Activated B cell treated with CpG ODN at 0.5 μM for 24 hours (primary cell): ENCODE measurements at places on chromosomes 1 and 21.

DNA sequence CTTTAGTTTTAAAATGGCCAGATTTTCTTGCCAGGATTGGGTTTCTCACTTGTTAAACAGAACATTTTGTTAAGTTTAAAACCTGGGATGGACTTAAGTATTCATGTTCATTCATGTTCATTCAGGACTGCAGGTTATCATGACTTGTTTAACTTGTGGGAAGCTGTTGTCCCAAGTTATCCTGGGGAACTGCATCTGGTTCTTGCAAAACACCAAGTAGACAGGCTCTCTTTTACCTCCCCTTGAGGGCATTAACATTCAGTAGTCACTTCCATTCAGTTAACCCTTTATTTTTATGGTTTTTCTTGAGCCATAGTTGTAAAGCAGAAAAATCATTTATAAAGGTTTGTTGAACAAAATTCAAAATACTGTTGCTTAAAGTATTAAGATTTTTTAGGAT lies 8.1 kb downstream of the SOD1 start:
- H3K27ac ChIP-seq, result no peak overlapping the region
- H3K4me1 ChIP-seq, result peaks cover 43% of the 10 kb centered on the region
- no peak overlapping the region for H3K4me3 ChIP-seq
- H3K27me3 ChIP-seq, result no peaks in the 10 kb centered on the region
- DNase-seq, result no peak

- H3K36me3 ChIP-seq, result peaks cover 14% of the 10 kb centered on the region
- DNase-seq, result no peak
- H3K27ac ChIP-seq, result no peak overlapping the region
- H3K4me1 ChIP-seq, result peaks cover 51% of the 10 kb centered on the region
- no peak overlapping the region for H3K4me3 ChIP-seq
Measured at GRCh38 chr1:226949401-226949800, 9.3 kb downstream of the COQ8A start.

GRCh38 chr1:43329995-43330751 lies 7.4 kb upstream of the MPL start:
- no peak for DNase-seq
- no peak overlapping the region for H3K4me3 ChIP-seq
- no peaks in the 10 kb centered on the region for H3K27me3 ChIP-seq
- H3K27ac ChIP-seq, result no peak overlapping the region
- no peaks in the 10 kb centered on the region for H3K4me1 ChIP-seq
- H3K36me3 ChIP-seq, result no peaks in the 10 kb centered on the region

GRCh38 chr1:175089136-175089718 lies 21.6 kb downstream of the TNN start:
- peaks cover 4% of the 10 kb centered on the region for H3K27me3 ChIP-seq
- H3K36me3 ChIP-seq, result no peaks in the 10 kb centered on the region
- no peak for DNase-seq
- H3K27ac ChIP-seq, result no peak overlapping the region

DNA sequence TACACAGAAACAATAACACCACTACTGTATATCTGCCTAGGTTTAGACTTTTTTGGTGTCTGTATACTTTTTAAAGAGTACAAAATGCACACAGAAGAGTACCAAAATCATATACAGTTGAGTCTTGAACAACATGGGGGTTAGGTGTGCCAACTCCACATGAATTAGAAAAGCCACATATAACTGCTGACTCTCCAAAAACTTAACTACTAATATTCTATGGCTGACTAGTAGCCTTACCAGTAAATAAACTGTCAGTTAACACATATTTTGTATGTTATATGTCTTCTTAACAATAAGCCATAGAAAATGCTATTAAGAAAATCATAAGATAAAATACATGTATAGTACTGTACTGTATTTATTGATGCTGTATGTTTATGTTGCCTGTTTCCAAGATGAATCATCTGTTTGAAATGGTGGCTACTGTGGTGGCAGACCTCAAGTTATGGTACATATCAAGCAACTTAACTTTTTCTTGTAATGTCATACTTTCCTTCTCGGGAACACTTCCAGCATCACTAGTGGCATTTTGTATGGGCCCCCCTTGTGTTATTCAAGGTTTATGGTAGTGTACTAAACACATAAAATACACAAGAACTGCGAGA lies 71.2 kb downstream of the LHX4 start:
- no peaks in the 10 kb centered on the region for H3K4me1 ChIP-seq
- no peak overlapping the region for H3K4me3 ChIP-seq
- H3K27me3 ChIP-seq, result no peaks in the 10 kb centered on the region
- H3K27ac ChIP-seq, result no peak overlapping the region
- no peak for DNase-seq

DNA sequence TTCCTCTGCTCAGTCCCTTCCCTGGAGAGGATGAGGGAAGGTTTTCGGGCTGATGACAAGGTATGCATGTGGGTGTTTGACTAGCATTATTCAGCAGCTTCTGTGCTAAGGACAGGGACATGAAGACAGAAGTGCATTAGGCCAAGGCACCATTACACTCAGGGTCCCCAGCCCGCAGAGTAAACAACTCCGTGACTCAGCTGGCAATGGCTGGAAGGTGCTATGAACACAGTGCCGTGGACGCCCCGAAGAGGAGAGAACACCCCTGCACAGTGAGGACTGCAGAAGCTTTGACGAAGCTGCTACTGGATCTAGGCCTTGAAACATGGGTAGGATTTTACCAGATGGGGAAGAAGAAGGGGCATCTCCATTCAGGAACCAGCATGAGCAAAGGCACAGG lies 13.7 kb upstream of the EPS8L3 start:
- DNase-seq, result no peak
- H3K36me3 ChIP-seq, result no peaks in the 10 kb centered on the region
- H3K27ac ChIP-seq, result no peak overlapping the region
- H3K4me1 ChIP-seq, result peaks cover 3% of the 10 kb centered on the region
- H3K27me3 ChIP-seq, result peaks cover 7% of the 10 kb centered on the region
- no peak overlapping the region for H3K4me3 ChIP-seq

- no peaks in the 10 kb centered on the region for H3K27me3 ChIP-seq
- DNase-seq, result no peak
- H3K27ac ChIP-seq, result peak overlapping the region; percentile 69
- H3K4me1 ChIP-seq, result peaks cover 86% of the 10 kb centered on the region
- no peak overlapping the region for H3K4me3 ChIP-seq
Measured at GRCh38 chr1:157691285-157691920, 9.2 kb downstream of the FCRL3 start.

GRCh38 chr1:162292422-162292849 lies 84.2 kb downstream of the SPATA46 start:
- no peak for DNase-seq
- no peaks in the 10 kb centered on the region for H3K4me1 ChIP-seq
- no peak overlapping the region for H3K4me3 ChIP-seq
- H3K36me3 ChIP-seq, result no peaks in the 10 kb centered on the region

GRCh38 chr21:33754481-33754880 lies 112.2 kb downstream of the ITSN1 start:
- no peak for DNase-seq
- no peak overlapping the region for H3K27ac ChIP-seq
- no peak overlapping the region for H3K4me3 ChIP-seq
- no peaks in the 10 kb centered on the region for H3K4me1 ChIP-seq
- peaks cover 4% of the 10 kb centered on the region for H3K27me3 ChIP-seq

GRCh38 chr1:116377541-116378529 lies 4.8 kb downstream of the ATP1A1 start:
- peaks cover 80% of the 10 kb centered on the region for H3K4me1 ChIP-seq
- DNase-seq, result peak; percentile 18
- peak overlapping the region; percentile 78 for H3K4me3 ChIP-seq
- peak overlapping the region; percentile 94 for H3K27ac ChIP-seq
- H3K36me3 ChIP-seq, result peaks cover 12% of the 10 kb centered on the region
- H3K27me3 ChIP-seq, result no peaks in the 10 kb centered on the region

- DNase-seq, result no peak
- H3K36me3 ChIP-seq, result peaks cover 34% of the 10 kb centered on the region
- peaks cover 23% of the 10 kb centered on the region for H3K4me1 ChIP-seq
- no peak overlapping the region for H3K4me3 ChIP-seq
Measured at GRCh38 chr1:226656201-226656600, 82.9 kb downstream of the ITPKB start.

- H3K27me3 ChIP-seq, result no peaks in the 10 kb centered on the region
- no peak for DNase-seq
- no peak overlapping the region for H3K27ac ChIP-seq
- H3K4me3 ChIP-seq, result no peak overlapping the region
- H3K36me3 ChIP-seq, result peaks cover 7% of the 10 kb centered on the region
Measured at GRCh38 chr1:243786531-243786930, 63.5 kb downstream of the AKT3 start.

DNA sequence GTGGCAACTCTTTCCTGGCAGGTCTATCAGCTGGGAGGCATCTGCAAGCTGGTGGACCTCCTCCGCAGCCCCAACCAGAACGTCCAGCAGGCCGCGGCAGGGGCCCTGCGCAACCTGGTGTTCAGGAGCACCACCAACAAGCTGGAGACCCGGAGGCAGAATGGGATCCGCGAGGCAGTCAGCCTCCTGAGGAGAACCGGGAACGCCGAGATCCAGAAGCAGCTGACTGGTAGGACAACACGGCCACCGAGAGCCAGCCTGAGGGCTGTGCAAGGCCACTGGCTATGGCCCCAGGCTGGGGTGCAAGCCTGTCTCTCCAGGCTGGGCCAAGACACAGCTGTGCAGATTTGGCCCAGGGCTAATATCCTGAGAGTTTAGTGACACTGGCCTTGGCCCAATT lies 34.2 kb downstream of the PKP1 start:
- no peaks in the 10 kb centered on the region for H3K36me3 ChIP-seq
- H3K27ac ChIP-seq, result no peak overlapping the region
- DNase-seq, result no peak

DNA sequence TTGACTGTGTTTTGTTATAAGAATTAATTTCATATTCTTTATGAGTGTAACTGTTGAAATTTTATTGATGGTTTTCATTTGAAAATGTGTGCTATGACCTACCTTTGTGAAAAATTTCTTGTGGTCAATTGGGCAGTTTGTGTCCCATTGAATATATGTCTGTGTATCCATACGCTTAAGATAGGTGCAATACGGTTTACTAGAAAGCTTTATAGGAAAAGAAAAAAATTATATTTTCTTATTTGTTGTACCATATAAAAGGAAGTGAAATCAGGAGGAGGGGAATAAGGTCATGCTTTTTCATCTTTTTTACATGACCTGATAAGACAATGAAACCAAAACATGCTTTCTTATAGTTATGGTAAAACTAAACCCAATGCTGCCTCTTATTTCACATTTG lies 807.7 kb downstream of the USP25 start:
- H3K27me3 ChIP-seq, result no peaks in the 10 kb centered on the region
- no peaks in the 10 kb centered on the region for H3K4me1 ChIP-seq
- H3K27ac ChIP-seq, result no peak overlapping the region
- no peak for DNase-seq
- no peaks in the 10 kb centered on the region for H3K36me3 ChIP-seq
- H3K4me3 ChIP-seq, result no peak overlapping the region

DNA sequence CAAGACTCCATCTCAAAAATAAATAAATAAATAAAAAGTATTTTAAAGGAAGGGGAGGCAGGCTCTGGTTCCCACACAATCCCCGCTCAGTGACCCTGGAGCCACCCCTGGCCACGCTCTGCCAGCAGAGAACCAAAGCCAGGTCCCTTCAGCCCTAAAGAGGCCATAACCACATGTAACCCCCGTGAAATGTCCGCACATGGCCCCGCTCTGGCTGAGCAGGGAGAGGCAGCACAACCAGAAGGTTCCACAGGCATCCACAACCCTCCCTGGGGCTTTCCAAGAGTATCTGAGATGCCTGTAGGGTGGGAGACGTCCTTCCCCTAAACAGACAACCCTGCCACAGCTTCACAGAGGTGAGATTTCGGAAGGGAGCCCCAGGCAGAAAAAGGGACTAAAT lies 1.4 kb upstream of the ARF1 start:
- H3K27me3 ChIP-seq, result no peaks in the 10 kb centered on the region
- peaks cover 18% of the 10 kb centered on the region for H3K36me3 ChIP-seq
- peaks cover 35% of the 10 kb centered on the region for H3K4me1 ChIP-seq
- peak overlapping the region; percentile 84 for H3K4me3 ChIP-seq
- no peak for DNase-seq

- peaks cover 3% of the 10 kb centered on the region for H3K27me3 ChIP-seq
- H3K27ac ChIP-seq, result no peak overlapping the region
- no peaks in the 10 kb centered on the region for H3K4me1 ChIP-seq
- no peak for DNase-seq
- no peaks in the 10 kb centered on the region for H3K36me3 ChIP-seq
Measured at GRCh38 chr21:41059871-41060270, 108.1 kb upstream of the BACE2 start.

- H3K36me3 ChIP-seq, result peaks cover 19% of the 10 kb centered on the region
- peak overlapping the region; percentile 94 for H3K4me3 ChIP-seq
Measured at GRCh38 chr1:96722161-96722922, 758 bp downstream of the PTBP2 start.

- H3K27ac ChIP-seq, result no peak overlapping the region
- H3K36me3 ChIP-seq, result no peaks in the 10 kb centered on the region
- no peak overlapping the region for H3K4me3 ChIP-seq
- peaks cover 8% of the 10 kb centered on the region for H3K27me3 ChIP-seq
Measured at GRCh38 chr1:211548321-211549091, 30.5 kb downstream of the SLC30A1 start.

GRCh38 chr1:74356493-74356892 lies 121.3 kb downstream of the TNNI3K start:
- H3K4me1 ChIP-seq, result no peaks in the 10 kb centered on the region
- DNase-seq, result no peak
- no peaks in the 10 kb centered on the region for H3K27me3 ChIP-seq
- no peak overlapping the region for H3K4me3 ChIP-seq
- H3K27ac ChIP-seq, result no peak overlapping the region

- H3K36me3 ChIP-seq, result no peaks in the 10 kb centered on the region
- no peak for DNase-seq
- no peak overlapping the region for H3K27ac ChIP-seq
- H3K4me3 ChIP-seq, result no peak overlapping the region
Measured at GRCh38 chr1:18182398-18183160, 75.0 kb downstream of the IGSF21 start.

- peak overlapping the region; percentile 99 for H3K4me3 ChIP-seq
- no peak for DNase-seq
- peak overlapping the region; percentile 80 for H3K27ac ChIP-seq
Measured at GRCh38 chr1:30760596-30761324, 3.2 kb upstream of the LAPTM5 start.

DNA sequence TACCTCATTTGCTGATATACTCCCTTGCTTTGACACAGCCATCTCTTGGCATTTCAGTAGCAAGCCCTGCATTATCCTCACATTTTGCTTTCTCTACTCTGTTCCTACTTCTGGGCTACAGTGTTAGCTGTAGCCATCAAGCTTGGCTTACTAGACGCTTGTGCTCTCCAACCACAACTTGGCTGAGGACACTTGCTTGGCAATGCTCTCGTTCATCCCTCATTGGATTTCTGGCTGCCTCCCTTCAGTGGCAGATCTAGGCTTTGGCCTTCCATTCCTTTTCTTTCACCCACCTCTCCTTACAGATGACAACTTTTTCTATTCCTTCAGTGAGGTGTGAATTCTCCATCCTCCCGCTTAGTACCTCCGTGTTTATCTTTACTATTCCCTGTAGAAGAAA lies 428.7 kb upstream of the LRRC7 start:
- no peaks in the 10 kb centered on the region for H3K4me1 ChIP-seq
- H3K27me3 ChIP-seq, result no peaks in the 10 kb centered on the region
- H3K27ac ChIP-seq, result no peak overlapping the region
- no peaks in the 10 kb centered on the region for H3K36me3 ChIP-seq
